Common myeloid progenitor, CD34-positive (primary cell): ENCODE measurements at places on chromosomes 3 and 15.

GRCh38 chr3:100175637-100176280, 61.5 kb upstream of the FILIP1L start:
- DNase-seq: no peak

DNA sequence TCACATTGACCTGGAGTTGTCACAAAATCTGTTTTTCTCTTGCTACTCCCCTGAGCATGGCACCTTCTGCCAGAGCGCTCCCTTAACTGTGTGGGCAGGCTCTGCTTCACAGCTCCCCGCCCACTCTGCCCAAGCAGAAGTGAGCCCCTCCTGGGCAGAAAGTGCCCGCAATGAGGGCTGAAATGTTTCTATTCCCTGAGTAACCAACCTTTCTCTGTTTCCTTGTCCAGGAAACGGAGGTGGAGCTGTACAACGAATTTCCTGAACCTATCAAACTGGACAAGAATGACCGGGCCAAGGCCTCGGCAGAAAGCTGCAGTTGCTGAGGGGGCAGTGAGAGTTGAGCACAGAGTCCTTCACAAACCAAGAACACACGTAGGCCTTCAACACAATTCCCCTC, 66.3 kb upstream of the ACAD9 start:
- DNase-seq: peak; percentile 41

- DNase-seq: no peak
Observed at GRCh38 chr15:89531796-89532537, 35.6 kb upstream of the RHCG start.

DNA sequence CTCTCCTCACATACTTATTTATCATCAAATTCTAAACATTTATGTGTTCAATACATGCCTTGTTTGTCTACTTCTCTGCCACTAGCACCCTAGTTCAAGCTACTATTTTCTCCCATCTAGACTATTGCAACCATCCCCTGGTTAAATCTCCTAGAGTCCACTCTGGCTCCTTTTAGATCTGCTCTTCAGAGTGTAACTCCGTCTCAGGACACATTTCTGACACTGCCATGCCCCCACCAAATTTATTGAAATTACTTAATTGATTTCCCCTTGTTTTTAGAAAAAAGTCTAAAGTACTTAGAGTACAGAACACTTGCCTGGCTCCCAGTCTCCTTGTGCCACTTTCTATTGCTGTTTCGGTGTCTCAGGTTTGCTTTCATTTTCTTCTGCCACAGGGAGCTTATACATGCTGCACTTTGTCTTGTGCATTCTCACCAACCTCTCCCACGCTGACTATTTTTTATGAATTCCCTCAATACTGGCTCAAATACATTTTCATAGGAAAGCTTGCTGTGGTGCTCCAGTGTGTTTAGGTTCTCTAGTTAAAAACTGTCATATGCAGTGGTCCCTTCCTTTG, 792.3 kb downstream of the DIPK2A start:
- no peak for DNase-seq
